SJCRH30 (cell line): ENCODE measurements at places on chromosomes 11 and 22. TPM values are rescaled to one million over a fixed set of nuclear protein-coding genes. Genes with fewer than 3 reads are reported as not detected.

The TOM1 gene
- total RNA-seq: 16.2 and 19.8 TPM in 2 replicates

The TTLL1 gene
- total RNA-seq: 2.8 and 2.9 TPM in 2 replicates

The CNIH2 gene
- 4.5 and 5.8 TPM in 2 replicates for total RNA-seq

The CLCF1 gene
- 5.2 and 6.1 TPM in 2 replicates for total RNA-seq

The OTOG gene
- total RNA-seq: 3.3 and 5.9 TPM in 2 replicates

The MMP27 gene
- not detected in 2 replicates for total RNA-seq

The MAPK8IP1 gene
- 9.2 and 14.2 TPM in 2 replicates for total RNA-seq

The IGSF9B gene
- total RNA-seq: not detected in 2 replicates

The CTSF gene
- total RNA-seq: 4.5 and 5.2 TPM in 2 replicates

The KCNQ1OT1 gene
- total RNA-seq: 8.5 and 12.3 TPM in 2 replicates

The ARHGAP42 gene
- total RNA-seq: 23.3 and 26.5 TPM in 2 replicates

The RAB39A gene
- 4.3 and 5.8 TPM in 2 replicates for total RNA-seq

The TREH gene
- not detected in 2 replicates for total RNA-seq

The MS4A4A gene
- total RNA-seq: not detected in 2 replicates

The PRRG4 gene
- total RNA-seq: not detected in 2 replicates

The CRYBB3 gene
- total RNA-seq: not detected in 2 replicates

The CCDC87 gene
- 0.23 and 0.43 TPM in 2 replicates for total RNA-seq

The POTEH gene
- total RNA-seq: not detected in 2 replicates

The MMP7 gene
- not detected in 2 replicates for total RNA-seq

The ENTHD1 gene
- not detected in 2 replicates for total RNA-seq

The AHNAK gene
- total RNA-seq: 10.3 and 10.9 TPM in 2 replicates

The IL10RA gene
- total RNA-seq: not detected in 2 replicates

The NUDT8 gene
- total RNA-seq: 0.76 and 2.4 TPM in 2 replicates

The BACE1 gene
- total RNA-seq: 2.3 and 3.0 TPM in 2 replicates

The NPAT gene
- total RNA-seq: 22.9 and 29.6 TPM in 2 replicates

The SMC1B gene
- not detected in 2 replicates for total RNA-seq

The ACAD8 gene
- 31.3 and 32.3 TPM in 2 replicates for total RNA-seq

The SORL1 gene
- total RNA-seq: 0.10 TPM in 1 of 2 replicates, not detected in the other

The CHRNA10 gene
- 0.33 and 0.91 TPM in 2 replicates for total RNA-seq

The SPECC1L gene
- total RNA-seq: 39.7 and 41.3 TPM in 2 replicates

The CYP2D6 gene
- 0.04 TPM in 1 of 2 replicates, not detected in the other for total RNA-seq

The PGA4 gene
- not detected in 2 replicates for total RNA-seq

The SCGB1C1 gene
- not detected in 2 replicates for total RNA-seq

The SPI1 gene
- not detected in 2 replicates for total RNA-seq

The SYCE3 gene
- total RNA-seq: not detected in 2 replicates

The OR8J3 gene
- not detected in 2 replicates for total RNA-seq

The NCF4 gene
- not detected in 2 replicates for total RNA-seq

The GCAT gene
- 14.2 and 15.0 TPM in 2 replicates for total RNA-seq

The KCNK4 gene
- total RNA-seq: not detected in 2 replicates

The INTS4 gene
- total RNA-seq: 31.6 and 33.0 TPM in 2 replicates

The ALDH3B1 gene
- total RNA-seq: 0.51 and 0.53 TPM in 2 replicates

The OR4S1 gene
- not detected in 2 replicates for total RNA-seq

The TESMIN gene
- total RNA-seq: not detected in 2 replicates

The PELI3 gene
- 5.1 and 6.9 TPM in 2 replicates for total RNA-seq

The HSPB2 gene
- total RNA-seq: 1.0 and 1.5 TPM in 2 replicates

The HORMAD2 gene
- not detected in 2 replicates for total RNA-seq

The MYOD1 gene
- 675 and 679 TPM in 2 replicates for total RNA-seq

The MS4A6A gene
- not detected in 2 replicates for total RNA-seq

The CBLIF gene
- total RNA-seq: not detected in 2 replicates

The PANX2 gene
- not detected in 2 replicates for total RNA-seq

The NNMT gene
- total RNA-seq: 51.2 and 59.6 TPM in 2 replicates

The EXPH5 gene
- total RNA-seq: 0.14 and 0.23 TPM in 2 replicates

The SLC37A2 gene
- 2.9 and 4.0 TPM in 2 replicates for total RNA-seq

The P4HA3 gene
- not detected in 2 replicates for total RNA-seq

The CD3G gene
- total RNA-seq: not detected in 2 replicates
